Stimulated activated CD4-positive, alpha-beta T cell treated with anti-CD3 and anti-CD28 coated beads, Interleukin-1b, Interleukin-23, amount 100 ng/mL, for 24 hours (primary cell): ENCODE measurements at places on chromosomes 16 and 17.

- no peak for DNase-seq
These were observed 30.6 kb upstream of the MAP3K14 start for GRCh38 chr17:45347444-45347843.

- DNase-seq = no peak
These were observed 11.0 kb upstream of the MVD start for GRCh38 chr16:88673716-88674379.

- no peak for DNase-seq
These were observed 12.2 kb downstream of the SLC13A5 start for GRCh38 chr17:6700948-6701307.

DNA sequence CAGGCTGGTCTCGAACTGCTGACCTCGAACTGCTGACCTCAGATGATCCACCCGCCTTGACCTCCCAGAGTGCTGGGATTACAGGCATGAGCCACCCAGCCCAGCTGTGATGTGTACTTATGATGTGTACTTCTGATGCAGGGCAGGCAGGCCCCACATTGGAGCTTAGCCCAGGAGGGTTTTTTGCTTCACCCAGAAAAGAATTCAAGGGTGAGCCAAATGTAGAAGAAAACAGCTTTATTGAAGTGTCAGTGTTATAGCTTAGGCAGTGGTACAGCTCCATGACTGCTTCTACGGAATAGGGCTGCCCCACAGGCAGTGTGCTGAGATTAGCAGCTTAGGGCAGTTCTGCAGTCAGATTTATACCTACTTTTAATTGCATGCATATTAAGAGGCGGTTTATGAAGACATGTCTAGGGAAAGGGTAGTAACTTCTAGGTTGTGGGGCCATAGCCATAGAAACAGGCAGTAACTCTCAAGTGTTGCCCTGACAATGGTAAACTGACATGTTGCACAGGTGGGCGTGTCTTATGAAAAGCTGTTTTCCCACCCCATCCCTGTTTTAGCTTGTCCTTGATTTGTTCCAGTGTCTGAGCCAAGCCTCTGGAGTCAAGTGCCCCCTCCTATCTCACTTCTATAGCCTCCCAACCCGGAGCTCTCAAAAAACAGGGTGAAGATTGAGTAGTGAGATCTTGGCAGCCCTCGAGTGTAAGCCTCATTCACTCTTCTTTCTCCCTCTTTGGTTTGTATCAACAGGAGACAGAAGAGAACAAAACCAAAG, 24.1 kb upstream of the POLR3E start:
- no peak for DNase-seq

DNA sequence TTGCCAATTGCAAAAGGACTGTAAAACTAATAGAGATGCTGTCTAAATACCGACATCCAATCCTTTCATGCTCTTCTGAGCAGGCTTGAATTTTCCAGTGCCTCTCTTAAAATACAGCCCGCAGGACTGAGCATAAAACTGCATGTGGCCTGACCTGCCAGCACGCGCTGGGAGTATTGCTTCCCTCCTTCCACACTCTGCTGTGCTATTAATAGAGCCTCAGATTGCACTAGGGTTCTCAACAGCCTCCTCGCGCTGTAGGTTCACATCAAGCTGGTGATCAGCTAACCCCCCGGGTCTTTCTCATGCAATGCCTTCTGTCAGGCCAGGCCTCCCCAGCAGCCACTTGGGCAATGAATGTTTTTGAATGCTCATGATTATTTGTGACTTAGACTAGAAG, 14.2 kb upstream of the MSI2 start:
- no peak for DNase-seq

DNA sequence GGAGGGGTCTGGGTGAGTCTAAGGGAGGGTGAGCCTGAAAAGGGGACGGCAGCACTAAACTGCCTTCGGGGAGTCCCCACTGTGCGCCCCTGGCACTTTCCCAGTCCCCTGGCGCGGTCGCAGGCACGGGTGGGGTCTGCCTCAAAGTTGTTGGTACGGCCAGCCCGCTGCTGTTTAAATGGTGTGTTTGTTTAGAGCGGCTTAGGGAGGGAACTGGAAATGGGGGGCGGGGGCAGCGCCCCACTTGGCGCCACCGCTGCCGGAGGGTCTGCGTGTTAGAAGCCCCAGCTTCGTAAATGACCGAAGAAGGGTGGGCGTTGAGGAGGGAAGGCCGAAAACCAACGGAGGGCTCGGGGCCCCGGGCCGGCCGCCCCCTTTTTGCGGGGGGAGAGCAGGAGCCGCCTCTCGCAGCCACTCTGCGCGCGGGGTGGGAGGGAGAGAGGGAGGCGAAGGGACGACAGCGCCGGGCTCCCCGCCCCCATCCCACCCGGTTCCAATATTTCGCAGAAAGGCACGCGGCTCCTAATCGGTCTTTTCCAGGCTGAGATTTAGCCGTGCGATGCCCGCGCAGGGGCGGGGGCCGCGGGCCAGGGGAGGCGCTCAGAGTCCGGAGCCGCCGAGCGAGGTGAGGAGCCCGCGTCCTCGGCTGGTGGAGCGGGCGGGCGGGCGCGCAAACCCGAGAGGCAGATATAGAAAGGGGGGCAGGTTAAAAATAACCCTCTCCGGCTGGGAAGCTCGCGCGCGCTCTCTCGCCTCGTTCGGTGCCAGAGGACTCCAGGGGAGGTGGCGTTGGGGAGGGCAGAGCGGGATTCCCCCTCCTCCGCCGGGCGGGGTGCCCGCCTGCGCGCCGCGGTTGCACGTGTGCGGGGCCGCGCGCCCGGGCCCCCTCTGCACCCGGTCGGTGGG, 54.9 kb downstream of the SREBF1 start:
- DNase-seq = no peak
